ENCODE measurements at places on chromosomes 2 and 18. TPM values are rescaled to one million over a fixed set of nuclear protein-coding genes. Genes with fewer than 3 reads are reported as not detected.

DNA sequence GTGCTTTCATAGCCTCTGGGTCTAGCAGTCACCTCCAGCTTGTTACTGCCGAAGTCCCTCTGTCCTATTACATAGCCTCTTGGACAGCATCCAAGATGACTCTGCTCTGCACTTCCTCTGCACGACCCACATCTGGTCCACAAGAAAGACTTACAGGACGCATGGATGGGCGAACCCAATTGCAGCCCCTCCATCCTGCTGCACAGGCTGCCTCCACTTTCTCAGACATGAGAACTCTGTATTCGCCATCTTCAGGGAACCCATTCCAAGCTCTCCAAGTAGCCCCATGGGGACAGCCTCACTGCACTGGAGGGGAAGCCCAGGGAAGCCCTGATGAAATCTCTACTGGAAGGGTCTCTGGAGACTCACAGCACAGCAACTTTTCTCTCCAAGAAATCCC is 172.1 kb downstream of the GFPT1 start:
- H3K36me3 ChIP-seq, result no peaks in the 10 kb centered on the region
- no peak overlapping the region for H3K27ac ChIP-seq
- no peak overlapping the region for H3K4me3 ChIP-seq
- peaks cover 27% of the 10 kb centered on the region for H3K4me1 ChIP-seq
- peak; percentile 64 for DNase-seq

DNA sequence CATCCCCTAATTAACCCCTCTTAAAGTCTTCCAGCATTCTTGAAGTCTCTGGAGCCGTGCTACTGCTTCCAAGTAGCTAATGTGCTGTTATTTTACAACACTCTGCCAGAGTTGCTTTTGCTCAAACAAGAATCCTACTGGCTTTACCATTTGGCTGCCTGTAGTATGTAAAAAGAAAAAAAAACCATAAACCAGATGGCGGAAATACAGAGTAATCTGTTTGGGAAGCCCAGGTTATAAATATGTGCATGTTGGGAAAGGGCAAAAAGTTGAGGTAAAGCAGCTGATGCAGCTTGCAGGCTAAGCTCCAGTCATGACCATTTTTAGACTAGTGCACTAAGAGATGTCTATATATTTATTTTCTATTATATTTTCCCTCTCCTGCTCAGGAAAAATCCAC is 313.2 kb upstream of the ETAA1 start:
- DNase-seq, result no peak
- H3K36me3 ChIP-seq, result no peaks in the 10 kb centered on the region
- no peak overlapping the region for H3K27ac ChIP-seq
- no peaks in the 10 kb centered on the region for H3K4me1 ChIP-seq
- H3K4me3 ChIP-seq, result no peak overlapping the region
- H3K27me3 ChIP-seq, result no peaks in the 10 kb centered on the region

DNA sequence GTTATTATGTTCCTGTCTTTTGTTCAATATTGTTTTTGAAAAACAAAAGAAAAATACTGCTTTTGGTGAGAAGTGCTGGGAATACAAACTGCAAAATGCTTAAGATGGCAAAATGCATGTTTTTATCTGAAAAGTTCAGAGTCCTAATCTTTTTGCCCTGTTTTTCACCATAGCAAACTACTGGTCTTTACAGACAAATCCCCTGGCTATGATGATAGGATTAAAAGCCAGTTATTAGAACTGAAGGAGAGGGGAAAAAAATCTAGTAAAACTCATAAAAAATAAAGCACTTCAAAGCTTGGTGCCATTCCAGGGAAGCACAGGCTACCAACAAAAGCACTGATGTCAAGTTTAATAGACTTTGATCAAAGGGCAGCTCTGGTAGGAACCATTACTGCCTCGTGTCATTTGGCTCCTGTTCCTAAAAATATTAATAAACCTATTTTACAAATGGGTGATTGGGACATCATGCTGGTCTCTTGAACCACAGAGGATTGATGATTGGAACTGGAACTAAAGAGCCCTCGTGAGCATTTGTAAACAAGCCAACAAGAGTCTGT is 194.7 kb downstream of the RAB3GAP1 start:
- no peaks in the 10 kb centered on the region for H3K36me3 ChIP-seq
- H3K27ac ChIP-seq, result no peak overlapping the region

DNA sequence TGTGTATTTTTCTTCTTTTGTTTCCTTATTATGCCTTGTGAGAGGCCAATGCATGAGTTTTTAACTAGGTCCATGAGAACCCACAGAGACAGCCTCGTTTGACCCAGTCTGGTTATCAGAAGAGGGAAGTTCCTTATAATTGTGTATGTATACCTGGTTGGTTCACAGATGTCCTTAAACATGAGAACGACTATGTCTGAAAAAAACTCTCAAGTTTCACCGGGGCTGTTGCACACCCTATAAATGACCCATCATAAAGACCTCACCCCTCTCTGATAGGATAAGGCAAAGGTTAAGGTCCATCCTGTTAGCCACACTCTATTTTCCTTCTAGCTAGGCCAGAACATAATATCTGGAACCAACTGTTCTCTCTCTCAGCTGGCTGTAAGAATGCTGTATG is 42.7 kb upstream of the MSH2 start:
- H3K27ac ChIP-seq, result no peak overlapping the region
- H3K4me1 ChIP-seq, result peaks cover 11% of the 10 kb centered on the region
- no peak overlapping the region for H3K4me3 ChIP-seq
- no peaks in the 10 kb centered on the region for H3K36me3 ChIP-seq

DNA sequence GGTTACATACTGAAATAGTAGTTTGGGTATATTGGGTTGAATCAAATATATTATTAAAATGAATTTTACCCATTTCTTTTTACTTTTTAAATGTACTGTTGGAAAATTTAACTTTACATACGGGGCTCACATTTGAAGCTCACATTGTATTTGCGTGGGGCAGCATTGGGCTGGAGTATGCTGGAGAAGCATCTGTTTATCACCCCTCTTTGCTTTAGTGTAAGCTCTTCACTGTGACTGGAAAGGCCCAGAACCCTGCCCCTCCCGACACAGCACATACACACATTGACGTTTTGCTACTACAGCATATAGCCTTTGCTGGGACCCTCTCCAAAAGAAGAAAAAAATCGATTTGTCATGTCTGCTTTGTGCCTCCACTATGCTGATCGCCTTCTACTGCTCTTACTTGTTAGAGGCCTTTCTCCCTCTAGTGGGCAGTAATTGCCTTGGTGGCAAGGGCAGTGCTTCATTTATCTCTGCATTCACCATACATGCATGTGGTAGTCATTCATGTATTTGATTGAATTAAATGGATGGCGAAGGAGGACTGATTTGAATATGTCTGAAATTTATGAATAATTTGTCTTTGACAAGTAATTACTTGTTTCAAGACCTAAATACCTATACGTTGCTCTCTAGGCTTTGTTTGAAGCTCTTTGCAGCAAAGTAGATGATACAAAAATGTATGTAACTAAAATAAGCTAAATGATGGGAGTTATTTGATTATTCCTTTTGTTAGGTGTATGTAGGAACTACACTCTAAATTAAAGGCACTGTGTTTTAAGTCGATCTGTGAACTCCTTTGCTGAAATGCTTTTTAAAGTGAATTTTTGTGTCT is 37.4 kb downstream of the VAPA start:
- no peaks in the 10 kb centered on the region for H3K4me1 ChIP-seq
- DNase-seq, result peak; percentile 65
- no peaks in the 10 kb centered on the region for H3K27me3 ChIP-seq
- H3K36me3 ChIP-seq, result peaks cover 43% of the 10 kb centered on the region
- no peak overlapping the region for H3K27ac ChIP-seq

DNA sequence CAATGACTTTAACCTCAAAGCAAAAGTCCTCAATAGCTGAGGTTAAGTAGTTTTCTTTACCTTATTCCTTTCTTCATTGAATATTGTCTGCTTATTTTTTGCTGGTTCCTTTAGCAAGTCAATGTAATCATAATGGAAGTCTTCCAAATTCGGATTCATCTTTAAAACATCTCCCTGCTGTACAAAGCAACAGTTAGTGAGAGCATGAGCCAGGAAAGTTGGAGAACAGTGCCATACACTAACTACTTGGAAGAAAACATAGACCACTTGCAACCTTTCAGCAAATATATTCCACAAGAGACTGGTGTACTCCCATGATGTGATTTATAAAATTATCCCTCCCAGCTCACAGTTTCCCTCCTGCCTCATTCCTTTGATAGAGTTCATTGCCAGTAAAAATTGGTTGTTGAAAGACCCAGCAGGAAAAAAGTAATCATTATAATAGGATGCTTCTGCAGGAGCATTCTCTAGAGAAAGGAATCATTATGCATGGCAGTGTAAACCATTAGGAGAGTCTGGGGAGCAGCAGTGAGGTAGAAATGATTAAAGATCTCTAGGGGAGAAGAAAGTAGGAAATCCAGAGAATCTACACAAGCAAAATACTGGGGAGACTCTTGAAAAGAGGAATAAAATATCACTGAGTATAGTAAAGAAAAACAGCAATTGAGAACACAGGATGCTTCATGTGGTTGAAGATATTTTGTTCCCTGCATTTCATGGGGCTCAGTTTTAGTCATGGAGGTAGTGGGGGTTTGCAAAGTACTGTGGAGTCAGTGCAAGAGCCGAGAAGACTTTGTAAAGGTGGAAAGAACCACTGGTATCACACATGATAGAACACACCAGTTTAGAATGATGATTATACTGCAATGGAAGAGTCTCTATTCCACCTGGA is 38.6 kb upstream of the TTN start:
- H3K27me3 ChIP-seq, result no peaks in the 10 kb centered on the region
- H3K4me1 ChIP-seq, result peaks cover 13% of the 10 kb centered on the region
- no peaks in the 10 kb centered on the region for H3K36me3 ChIP-seq
- no peak overlapping the region for H3K4me3 ChIP-seq
- no peak overlapping the region for H3K27ac ChIP-seq
- DNase-seq, result peak; percentile 83

DNA sequence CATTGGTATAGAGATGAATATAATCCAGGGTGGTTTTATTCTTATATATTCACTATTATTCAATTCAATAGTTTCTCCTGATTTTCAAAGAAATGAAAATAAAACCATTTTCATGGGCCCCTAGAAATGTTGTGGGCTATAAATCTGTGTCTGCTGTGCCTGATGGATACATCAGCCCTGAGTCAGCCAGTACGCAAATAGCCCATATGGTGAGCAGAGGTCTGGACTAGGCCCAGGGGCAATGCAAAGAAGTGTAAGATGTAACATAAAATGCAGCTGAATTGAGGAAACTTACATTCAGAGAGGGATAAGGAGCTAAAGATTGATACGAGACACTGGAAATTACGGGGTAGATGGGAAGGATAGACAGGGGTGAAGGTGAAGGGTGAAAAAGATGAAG is 122.5 kb downstream of the MAIP1 start:
- no peak overlapping the region for H3K27ac ChIP-seq
- H3K36me3 ChIP-seq, result no peaks in the 10 kb centered on the region
- H3K4me3 ChIP-seq, result no peak overlapping the region

GRCh38 chr2:200662727-200663126 is 76.9 kb downstream of the AOX1 start:
- no peaks in the 10 kb centered on the region for H3K27me3 ChIP-seq
- peak; percentile 59 for DNase-seq
- H3K4me1 ChIP-seq, result peaks cover 15% of the 10 kb centered on the region
- H3K4me3 ChIP-seq, result no peak overlapping the region

- H3K27ac ChIP-seq, result no peak overlapping the region
- H3K4me3 ChIP-seq, result no peak overlapping the region
Measured at GRCh38 chr2:185044323-185044874, 446.1 kb downstream of the ZNF804A start.

- peaks cover 11% of the 10 kb centered on the region for H3K4me1 ChIP-seq
- no peak for DNase-seq
- no peaks in the 10 kb centered on the region for H3K36me3 ChIP-seq
- no peak overlapping the region for H3K27ac ChIP-seq
- no peaks in the 10 kb centered on the region for H3K27me3 ChIP-seq
Measured at GRCh38 chr2:12416600-12416999, 300.1 kb upstream of the TRIB2 start.

DNA sequence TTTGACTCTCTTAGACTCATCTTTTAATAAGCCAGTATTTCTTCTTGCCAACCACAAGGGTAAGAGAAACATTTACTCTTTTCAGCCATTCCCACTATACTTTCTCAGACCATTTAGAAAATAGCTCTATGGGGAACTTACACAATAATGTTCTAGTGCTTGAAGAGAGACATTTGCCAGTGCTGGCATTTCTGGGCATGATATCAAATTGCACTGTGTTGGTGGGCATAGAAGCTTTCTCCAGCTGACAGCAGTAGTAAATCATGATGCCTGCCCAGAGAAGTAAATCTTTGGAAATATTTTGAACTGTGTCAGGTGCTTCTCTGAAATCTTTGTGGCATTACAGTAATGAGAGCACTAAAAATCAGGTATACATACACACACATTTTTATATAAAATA is 346.6 kb downstream of the CBLN2 start:
- H3K27ac ChIP-seq, result no peak overlapping the region
- no peak for DNase-seq
- no peaks in the 10 kb centered on the region for H3K4me1 ChIP-seq
- H3K27me3 ChIP-seq, result no peaks in the 10 kb centered on the region

GRCh38 chr2:10765914-10766313 is 44.5 kb downstream of the ATP6V1C2 start:
- H3K4me1 ChIP-seq, result no peaks in the 10 kb centered on the region
- H3K27me3 ChIP-seq, result no peaks in the 10 kb centered on the region
- H3K36me3 ChIP-seq, result no peaks in the 10 kb centered on the region

DNA sequence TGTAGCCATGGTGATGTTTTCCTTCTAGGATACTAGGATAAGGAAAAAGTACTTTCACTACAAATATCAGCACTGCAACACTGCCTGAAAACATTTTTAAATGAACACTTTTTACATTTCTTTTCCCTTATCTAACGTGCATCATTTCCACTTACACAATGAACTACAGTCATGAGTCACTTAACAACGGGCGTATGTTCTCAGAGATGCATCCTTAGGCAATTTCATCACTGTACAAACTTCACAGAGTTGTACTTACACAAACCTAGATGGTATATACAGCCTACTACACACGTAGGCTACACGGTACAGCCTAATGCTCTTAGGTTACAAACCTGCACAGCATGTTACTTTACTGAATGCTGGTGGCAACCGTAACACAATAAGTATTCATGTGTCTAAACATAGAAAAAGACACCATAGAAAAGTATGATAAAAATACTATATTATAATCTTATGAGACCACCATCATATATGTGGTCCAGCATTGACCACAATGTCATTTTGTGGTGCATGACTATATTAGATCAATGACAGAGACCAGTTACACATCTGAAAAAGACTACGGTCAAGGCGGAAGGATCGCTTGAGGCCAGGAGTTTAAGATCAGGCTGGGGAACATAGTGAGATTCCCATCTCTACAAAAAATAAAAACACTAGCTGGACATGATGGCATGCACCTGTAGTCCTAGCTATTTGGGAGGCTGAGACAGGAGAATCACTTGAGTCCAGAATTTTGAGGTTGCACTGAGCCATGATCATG is 39.8 kb downstream of the WDR33 start:
- H3K36me3 ChIP-seq, result peaks cover 8% of the 10 kb centered on the region
- no peak overlapping the region for H3K4me3 ChIP-seq
- DNase-seq, result peak; percentile 95

GRCh38 chr2:8239531-8240088 is 442.2 kb upstream of the ID2 start:
- peak; percentile 18 for DNase-seq
- no peaks in the 10 kb centered on the region for H3K36me3 ChIP-seq
- no peaks in the 10 kb centered on the region for H3K4me1 ChIP-seq

GRCh38 chr2:228197504-228197903 is 16.0 kb upstream of the SPHKAP start:
- DNase-seq, result no peak
- no peak overlapping the region for H3K27ac ChIP-seq
- H3K4me1 ChIP-seq, result no peaks in the 10 kb centered on the region
- H3K4me3 ChIP-seq, result no peak overlapping the region
- H3K27me3 ChIP-seq, result no peaks in the 10 kb centered on the region

Gene ADD2
- 4.8 TPM for total RNA-seq

Gene BCL2
- total RNA-seq, result 1.0 TPM

Gene QPCT
- total RNA-seq, result 23.1 TPM

Gene ACVR1
- 54.6 TPM for total RNA-seq

Gene DSG1
- 0.05 TPM for total RNA-seq

Gene IL36B
- total RNA-seq, result not detected

Gene POTEJ
- not detected for total RNA-seq

Gene PDE1A
- total RNA-seq, result 0.32 TPM
